ENCODE measurements at places on chromosomes 16 and 17.

GRCh38 chr17:49677933-49678847 lies at the start of gene SPOP:
Gene SPOP, minus strand, starts transcription at chr17:49678097. Its CDS starts 55,287 bp downstream, at chr17:49622810.
- peak; percentile 99 for DNase-seq

DNA sequence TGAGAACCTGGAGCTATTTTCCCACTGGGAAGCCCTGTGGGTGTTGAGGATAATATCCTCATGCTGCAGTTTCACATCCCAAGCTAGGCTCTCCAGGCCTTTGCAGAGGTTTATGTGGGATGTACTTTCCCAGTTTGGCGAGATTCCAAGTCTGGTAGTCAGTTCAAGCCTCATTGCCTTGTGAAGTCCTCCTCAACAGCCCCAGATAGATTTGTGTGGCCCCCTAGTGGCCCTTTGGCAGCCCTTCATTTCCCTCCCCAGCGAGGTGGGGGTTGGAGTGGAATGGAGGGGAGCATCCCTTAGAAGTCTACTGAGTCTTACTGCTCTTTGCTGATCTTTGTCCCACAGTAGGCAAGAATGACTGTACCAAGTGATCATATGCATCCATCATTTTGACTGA lies 137.9 kb downstream of the CDH11 start:
- no peak for DNase-seq

- no peak for DNase-seq
Observed at GRCh38 chr16:540645-541340, 13.3 kb downstream of the CAPN15 start.

DNA sequence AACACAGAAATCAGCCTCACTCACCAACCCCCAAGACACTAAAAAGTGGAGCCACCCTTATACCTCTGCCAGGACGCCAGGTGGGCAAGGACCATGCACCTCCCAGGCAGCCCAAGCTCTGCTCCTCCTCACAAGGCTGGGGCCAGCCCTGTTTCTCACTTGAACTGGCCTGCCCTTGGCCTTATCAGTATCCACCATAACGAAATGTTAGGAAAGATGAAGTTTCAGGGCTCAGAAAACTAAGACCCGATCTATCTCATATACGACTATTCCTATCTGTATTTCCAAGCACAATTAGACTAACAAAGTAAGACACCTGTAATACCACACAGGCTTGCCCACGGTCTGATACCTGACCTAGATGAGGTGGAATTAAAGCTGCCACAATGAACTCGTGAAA lies 6.9 kb downstream of the FBXO31 start:
- DNase-seq: no peak

DNA sequence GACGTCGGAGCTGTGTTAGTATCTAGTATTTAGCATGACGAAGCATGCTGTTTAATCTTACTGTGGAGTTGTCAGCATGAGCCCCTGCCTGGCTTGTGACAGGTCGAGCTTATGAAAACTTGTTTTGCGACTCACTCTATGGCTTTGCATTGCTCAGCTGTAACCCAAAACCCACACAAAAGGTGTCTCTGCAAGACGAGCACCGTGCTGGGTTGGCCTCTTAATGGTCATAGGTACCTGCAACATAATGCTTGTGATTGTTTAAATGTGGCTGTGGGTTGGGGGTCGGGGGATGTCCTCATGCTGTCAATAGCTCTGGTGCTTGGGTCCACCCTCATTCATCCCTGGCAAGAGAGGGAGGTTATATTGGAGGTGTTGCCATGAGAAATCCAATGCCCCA lies 5.4 kb downstream of the NTN1 start:
- no peak for DNase-seq

GRCh38 chr16:81945665-81946064 lies 65.6 kb downstream of the SDR42E1 start:
- no peak for DNase-seq

DNA sequence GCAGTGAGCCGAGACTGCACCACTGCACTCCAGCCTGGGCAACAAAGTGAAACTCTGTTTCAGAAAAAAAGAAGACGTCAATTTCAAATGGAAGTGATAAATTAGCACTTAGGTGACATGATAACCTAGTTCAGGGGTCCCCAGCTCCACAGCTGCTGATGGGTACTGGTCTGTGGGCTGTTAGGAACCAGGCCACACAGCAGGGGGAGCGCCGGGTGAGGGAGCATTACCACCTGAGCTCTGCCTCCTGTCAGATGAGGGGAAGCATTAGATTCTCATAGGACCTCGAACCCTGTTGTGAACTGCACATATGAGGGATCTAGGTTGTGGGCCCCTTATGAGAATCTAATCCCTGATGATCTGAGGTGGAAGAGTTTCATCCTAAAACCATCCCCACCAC lies 253.0 kb downstream of the FOXL1 start:
- no peak for DNase-seq

DNA sequence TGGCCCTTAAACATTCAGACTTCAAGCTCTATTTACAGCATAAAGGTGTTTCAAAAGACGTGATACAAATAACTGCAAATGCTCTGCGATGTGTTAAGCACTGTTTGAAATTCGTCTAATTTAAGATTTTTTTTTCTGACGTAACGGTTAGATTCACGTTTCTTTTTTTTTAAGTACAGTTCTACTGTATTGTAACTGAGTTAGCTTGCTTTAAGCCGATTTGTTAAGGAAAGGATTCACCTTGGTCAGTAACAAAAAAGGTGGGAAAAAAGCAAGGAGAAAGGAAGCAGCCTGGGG lies 681 bp upstream of the MAPT start:
- DNase-seq: no peak

- peak; percentile 44 for DNase-seq
Observed at GRCh38 chr16:1678500-1679098, 520 bp downstream of the JPT2 start.

GRCh38 chr16:89113661-89114060 lies 20.0 kb downstream of the ACSF3 start:
- no peak for DNase-seq

GRCh38 chr17:81682565-81683207 lies 911 bp downstream of the ARL16 start:
- no peak for DNase-seq

GRCh38 chr17:82444284-82444893 lies 6.2 kb downstream of the CYBC1 start:
- DNase-seq: no peak

DNA sequence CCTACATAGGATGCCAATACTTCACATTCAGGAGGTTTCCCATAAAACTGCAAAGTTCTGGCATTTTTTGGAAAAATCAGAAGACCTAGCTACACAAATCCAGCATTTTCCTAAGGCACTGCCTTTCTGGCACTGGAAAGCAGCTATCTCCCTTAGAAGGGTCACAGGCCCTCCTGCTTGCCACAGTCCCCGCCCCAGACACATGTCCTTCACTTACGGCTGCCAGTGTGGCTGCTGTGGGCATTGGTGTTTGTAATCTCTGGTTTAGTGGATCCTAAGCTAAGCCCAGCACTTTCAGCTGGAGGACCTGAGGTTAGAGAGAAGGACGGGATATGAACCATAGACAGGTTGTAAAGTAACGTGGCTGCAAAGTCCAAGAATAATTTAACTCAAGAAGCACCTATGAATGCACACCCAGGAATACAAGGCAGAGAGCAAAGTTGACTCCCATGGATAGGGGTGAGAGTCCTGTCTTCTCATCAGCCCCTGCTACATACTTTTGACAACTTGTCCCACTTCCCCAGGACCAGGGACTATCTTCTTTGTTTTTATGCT lies 100.0 kb downstream of the XYLT1 start:
- DNase-seq: no peak

GRCh38 chr16:55658898-55659420 lies 3.2 kb downstream of the SLC6A2 start:
- DNase-seq: no peak

DNA sequence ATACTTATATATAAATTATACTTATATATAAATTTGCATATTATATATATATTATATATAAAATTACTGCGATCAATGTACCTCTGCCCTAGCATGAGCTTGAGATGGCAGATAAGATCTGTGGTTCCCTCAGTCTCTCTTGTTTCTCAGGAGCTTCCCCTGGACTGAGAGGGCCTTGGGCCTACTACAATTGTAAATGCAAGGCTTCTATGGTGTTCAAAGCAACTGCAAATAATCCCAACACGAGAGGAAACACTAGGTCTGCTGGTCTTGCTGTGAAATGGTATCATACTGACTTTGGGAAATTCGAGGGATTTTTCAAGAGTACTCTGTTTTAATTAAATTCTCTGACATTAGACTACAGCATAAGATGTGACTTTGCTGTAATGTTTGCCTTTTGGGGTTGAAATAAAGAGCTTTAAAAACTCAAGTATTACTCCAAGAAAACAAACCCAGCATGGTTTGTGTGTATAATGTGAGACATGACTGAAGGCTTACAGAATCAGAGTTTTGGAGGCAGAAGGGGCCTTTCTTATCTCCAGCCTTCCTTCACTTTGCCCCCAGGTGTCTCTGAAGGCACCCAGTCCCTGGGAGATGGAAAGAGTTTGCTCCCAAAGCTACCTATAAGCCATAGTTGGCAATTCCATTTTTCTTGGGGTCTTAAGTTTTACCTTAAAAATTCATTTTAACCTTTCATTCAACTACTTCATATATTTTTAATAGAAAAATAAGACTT lies 24.2 kb downstream of the ACSM1 start:
- DNase-seq: no peak

DNA sequence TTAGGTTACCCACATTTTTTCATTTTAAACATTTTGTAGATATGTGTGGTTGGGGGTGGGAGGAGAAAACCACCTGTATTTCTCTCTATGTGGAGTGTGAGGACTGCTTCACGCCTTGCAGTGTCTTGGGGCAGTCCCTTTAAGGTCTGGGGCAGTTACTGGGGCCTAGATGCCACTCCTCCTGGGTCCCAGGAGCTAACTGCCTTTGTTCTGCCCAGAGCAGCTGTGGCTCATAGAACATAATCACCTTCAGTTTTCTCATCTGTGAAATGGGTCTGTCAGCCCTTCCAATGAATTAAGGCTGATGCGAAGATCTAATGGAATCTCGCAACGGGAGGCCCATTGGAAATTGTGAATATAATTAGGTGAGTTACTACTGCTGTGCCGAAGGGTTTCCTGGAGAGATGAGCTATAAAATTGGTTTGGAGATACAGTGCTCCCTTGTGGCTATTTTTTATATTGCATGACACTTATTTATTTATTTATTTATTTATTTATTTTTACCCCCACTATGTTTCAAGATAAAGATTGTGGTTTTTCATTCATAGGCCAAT lies 22.9 kb downstream of the DHRS7C start:
- no peak for DNase-seq

DNA sequence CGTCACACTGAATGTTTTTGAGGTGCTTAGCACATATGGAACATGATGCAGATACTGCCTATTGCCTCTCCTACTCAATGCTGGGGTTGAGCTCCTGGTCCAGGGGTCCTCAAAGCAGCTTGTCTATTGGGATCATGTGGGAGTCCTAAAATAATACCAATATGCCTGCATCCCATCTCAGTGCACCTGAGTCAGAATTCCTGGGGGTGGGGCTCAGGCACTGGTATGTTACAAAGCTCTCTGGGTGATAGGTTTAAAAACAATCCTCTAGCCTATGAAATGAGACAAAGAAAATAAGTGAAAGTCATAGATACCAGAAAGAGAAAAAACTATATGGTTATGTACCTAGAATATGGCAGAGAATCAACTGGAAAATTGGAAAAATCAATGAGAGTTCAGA lies 156.6 kb upstream of the NLRP1 start:
- no peak for DNase-seq

DNA sequence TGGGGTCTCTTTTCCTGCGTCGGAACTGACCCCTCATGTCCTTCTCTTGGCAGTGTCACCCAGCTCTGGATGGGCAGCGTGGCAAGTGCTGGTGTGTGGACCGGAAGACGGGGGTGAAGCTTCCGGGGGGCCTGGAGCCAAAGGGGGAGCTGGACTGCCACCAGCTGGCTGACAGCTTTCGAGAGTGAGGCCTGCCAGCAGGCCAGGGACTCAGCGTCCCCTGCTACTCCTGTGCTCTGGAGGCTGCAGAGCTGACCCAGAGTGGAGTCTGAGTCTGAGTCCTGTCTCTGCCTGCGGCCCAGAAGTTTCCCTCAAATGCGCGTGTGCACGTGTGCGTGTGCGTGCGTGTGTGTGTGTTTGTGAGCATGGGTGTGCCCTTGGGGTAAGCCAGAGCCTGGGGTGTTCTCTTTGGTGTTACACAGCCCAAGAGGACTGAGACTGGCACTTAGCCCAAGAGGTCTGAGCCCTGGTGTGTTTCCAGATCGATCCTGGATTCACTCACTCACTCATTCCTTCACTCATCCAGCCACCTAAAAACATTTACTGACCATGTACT lies 13.2 kb downstream of the IGFBP4 start:
- no peak for DNase-seq

GRCh38 chr16:27314161-27314723 lies 468 bp downstream of the IL4R start:
- DNase-seq: peak; percentile 59

GRCh38 chr17:74921026-74921681 lies 1.9 kb downstream of the USH1G start:
- DNase-seq: no peak

DNA sequence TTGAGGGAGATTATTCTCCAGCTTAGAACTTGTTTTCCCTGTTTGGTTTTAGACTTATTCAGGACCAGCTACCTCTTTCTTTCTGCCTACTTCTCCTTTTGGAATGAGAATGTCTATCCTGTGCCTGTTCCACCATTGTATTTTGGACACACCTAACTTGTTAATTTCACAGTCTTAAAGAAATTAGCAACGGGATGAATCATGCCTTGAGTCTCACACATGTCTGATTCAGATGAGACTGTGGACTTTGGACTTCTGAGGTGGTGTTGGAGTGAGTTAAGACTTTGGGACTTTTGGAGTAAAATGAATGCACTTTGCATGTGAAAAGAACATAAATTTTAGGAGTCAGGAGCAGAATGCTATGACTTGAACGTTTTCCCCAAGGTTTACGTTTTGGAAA lies 581.4 kb downstream of the CDH11 start:
- DNase-seq: no peak

GRCh38 chr17:60354223-60354622 lies 37.7 kb downstream of the USP32 start:
- DNase-seq: no peak

DNA sequence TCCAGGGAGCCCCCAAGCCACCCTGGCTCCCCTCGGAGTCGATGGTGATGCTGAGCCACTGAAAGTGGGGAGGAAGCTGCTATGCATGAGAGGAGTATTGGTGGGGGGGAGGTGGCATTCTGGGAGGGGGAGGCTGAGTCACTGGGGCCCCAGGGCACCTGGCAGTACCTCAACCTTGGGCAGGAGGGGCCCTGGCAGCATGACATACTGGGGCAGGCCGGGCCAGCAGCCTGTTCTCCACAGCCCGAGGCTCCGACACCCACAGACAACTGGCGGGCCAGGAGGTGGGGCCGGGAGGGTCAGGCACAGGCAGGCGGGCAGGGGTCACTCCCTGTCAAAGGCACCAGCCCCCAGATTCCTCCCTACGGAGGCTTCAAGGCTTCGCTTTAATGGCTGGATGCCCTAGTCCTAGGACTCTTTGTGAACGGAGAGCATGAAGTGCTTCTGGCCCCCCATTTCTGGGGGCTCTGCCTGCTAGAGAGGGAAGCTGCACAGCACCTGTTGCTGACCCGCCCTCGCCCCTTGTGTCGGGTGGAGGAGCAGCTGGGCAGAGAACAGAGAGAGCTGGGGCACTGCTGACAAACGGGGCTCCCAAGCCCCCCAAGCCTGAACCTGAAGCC lies 928 bp downstream of the CASKIN2 start:
- DNase-seq: no peak

GRCh38 chr16:89455178-89455577 lies 35.2 kb downstream of the ANKRD11 start:
- DNase-seq: peak; percentile 69

GRCh38 chr17:78559749-78560368 lies 17.3 kb downstream of the DNAH17 start:
- peak; percentile 29 for DNase-seq

Data from activated CD4-positive, alpha-beta T cell treated with anti-CD3 and anti-CD28 coated beads, Interleukin-2, amount 10 ng/mL, durations not matched to agents 7 days and 5 days (primary cell).